Hematopoietic multipotent progenitor cell treated with erythropoietin and hydrocortisone succinate and interleukin-3 and kit ligand, for 17 days (in vitro differentiated cells): ENCODE measurements at places on chromosomes 6 and 20.
A peak's percentile ranks its signal among the peaks of the same experiment; 100 is the strongest.

- DNase-seq: no peak
These were observed 4.7 kb upstream of the MICAL1 start for GRCh38 chr6:109460161-109460829.

- DNase-seq: no peak
These were observed 111.4 kb upstream of the ATXN1 start for GRCh38 chr6:16872543-16873235.

DNA sequence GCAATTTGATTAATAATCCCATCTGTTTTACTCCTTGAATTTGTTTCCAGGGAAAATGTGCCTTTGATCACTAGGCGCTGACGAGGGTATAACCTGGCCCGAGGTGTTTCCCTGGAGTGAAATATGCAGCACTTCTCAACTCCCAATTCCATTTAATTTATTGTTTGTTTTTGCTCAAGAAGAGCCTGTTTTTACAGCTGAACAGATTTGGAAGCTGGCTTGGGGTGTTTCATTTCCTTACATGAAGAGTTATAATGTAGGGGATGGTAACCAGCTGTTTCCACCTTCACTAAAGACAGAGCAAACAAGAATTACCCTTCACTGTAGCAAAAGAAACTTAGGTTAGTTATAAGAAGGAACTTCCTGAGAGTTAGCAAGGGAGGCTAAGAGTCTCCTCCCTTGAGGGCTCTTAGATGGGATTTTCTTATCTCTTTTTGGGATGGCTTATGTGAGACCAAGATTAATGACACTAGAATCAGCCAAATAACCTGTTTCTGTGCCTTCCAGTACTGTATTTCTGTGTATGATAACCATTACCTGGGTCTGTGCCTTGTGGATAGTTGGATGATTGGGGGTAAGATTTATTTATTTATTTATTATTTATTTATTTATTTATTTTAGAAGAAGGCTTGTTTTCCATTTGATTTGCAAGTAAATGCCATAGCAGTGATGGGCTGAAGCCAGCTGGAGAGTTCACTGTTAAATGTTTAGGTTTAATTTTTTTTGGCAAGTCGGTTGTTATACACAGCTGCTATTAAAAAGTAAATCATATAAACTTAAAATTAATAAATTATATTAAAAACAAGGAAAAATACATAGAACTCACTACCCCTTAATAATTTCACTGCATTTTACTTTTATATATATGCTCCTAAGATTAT is 162.2 kb upstream of the BMP2 start:
- no peak for DNase-seq

- peak; percentile 63 for DNase-seq
These were observed 2.3 kb downstream of the ARID1B start for GRCh38 chr6:156779206-156780094.
